NCI-H2081 treated with DMSO at 0.1 percent for 48 hours (cell line): ENCODE measurements at places on chromosomes 11 and 22.

- DNase-seq: no peak
These were observed 6.3 kb downstream of the HRAS start for GRCh38 chr11:528815-529727.

DNA sequence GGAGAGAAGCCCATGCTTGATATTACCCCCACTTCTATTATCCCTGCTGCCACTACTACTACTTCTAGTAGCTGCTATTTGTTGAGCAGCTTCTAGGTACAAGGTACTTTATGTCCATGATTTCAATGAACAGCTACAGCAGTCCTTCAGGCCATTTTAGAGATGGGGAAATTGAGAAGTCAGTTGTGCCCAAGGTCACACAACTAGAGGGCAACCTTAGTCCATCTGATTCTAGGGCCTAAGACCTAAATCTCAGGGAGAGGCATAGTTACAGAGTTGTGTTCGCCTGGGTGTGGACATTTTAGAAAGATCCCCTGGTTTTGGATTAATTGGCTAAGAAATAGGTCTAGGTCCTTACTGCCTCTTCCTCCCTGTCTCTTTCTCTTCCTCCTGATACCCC, 52.3 kb downstream of the MICAL2 start:
- DNase-seq: no peak

DNA sequence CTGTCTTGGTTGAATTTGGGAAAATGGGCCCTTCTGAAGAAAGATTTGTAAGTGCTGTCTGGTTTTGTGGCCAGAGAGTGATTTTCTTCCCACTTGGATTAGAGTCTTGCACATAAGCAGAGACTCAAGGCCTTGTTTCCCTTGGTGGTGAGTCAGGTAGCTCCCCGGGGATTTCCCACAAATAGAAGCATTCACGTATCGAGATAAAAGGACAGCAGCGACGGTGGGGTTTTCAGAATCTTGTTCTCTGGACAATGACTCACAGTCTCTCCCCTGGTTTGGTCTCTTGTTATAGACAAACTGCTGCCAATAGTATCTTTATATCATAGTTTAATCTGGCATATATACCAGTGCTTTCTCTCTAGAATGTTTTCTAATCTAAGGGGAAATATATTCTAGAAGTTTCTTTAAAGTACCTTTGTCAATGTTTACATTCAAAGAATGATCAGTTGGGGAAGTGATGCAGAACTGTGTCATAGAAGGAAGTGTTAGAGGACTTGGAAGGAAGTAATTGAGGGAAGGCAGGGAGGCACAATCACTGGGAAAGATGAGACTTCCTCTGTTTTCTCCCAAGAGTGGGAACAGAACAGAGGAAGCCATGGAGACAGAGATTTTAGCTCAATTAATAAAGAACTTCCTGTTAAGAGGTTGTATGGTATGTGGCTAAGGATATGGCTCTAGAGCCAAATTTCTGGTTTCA, 18.1 kb downstream of the POLA2 start:
- no peak for DNase-seq

DNA sequence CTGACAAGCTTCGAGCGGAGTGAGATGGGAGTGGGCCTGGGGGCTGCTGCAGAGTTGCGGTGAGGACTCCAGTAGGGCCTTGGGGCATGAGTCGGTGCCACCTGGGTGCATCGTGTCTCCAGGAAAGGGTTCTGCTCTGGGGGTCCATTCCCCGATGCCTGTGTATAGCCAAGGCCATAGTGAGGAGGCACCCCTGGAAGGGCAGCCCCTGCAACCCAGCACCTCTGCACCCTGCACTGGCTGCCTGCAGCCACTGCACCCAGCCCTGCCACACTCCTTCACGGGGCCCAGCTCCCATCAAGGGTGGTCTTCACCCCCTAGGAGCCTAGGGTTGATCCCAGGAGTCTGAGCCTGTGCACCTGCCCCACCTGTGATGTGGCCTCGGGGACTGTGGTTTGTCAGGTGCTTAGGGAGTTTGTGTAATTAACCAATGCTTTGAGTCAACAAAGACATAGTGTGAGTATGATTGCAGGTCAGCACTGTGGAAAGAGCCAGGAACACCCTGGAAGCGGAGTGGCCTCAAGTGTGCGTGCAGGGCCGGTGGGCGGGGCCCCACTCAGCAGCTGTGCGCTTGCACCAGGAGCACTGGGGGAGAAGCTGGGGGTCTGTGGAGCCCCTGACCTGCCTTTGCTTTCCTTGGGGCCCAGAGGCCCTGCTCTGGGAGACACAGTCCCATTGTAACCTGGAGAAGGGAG, 1299.3 kb downstream of the BRD1 start:
- DNase-seq: no peak
